ENCODE measurements at places on chromosomes 5 and 9.

DNA sequence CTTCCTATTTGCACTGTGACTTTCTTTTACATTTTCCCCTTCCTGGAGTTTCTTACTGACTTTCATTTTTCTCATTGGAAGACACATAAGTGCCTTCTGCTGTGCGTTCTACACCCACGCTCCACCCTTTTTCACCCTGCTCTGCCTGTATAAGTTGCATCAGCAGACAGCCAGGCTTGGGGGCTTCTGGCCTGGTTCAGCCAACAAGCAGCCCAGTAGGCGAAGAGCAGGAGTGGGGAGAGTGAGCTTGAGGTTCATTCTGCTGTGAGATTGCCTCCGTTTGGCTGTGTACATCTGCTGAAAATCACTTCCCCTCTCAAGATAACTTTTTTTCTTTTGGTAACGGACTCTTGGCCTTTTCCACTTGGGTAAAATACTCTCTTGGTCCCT lies 38.4 kb downstream of the RASGRF2 start:
- no peak for DNase-seq

DNA sequence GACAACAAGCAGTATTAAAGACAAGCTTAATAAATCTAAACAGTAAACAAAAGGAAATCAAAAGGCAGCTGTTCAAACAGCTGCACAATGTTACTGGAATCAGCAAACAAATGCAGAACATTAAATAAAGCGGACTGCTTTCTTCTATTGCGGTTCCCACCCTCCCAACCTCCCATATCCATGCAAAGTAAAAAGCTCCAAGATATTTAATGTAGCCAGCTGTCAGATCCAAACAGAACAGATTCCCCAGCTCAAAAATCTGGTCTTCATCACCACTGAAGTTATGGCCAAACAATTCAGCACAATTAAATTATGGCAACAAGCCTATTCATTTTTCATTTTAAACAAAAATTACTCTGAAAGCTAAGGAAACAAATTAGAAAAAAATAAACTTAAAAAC lies 75.9 kb downstream of the SLC38A9 start:
- DNase-seq = no peak

GRCh38 chr9:136835162-136835931 lies 6.9 kb upstream of the AJM1 start:
- DNase-seq = no peak

DNA sequence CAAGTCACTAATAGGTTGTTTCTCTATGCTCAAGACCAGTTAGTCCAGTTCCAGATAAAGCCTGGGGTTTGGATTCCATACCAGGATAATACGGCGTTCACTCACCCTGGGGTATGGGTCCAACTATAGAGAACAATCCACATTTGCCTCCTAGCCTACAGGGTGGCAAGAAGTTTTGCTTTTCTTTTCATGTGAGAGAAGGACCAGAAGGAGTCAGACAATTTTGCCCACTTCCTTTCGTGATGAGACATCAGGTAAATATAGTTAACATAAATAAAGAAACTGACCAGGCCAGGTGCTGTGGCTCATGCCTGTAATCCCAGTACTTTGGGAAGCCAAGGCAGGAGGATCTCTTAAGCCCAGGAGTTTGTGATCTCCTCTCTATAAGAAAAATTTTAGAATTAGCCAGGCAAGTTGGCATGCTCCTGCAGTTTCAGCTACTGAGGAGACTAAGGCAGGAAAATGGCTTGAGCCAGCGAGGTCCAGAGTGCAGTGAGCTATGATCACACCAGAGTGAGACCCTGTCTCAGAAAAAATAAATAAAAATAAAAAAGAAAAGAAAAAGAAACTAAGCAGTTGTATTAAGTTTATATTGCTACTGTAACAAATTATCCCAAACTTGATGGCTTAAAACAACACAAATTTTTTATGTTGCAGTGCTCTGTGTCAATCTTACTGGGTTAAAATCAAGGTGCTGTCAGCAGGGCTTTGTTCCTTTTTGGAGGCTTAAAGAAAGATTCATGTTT lies 7.5 kb upstream of the REEP5 start:
- DNase-seq = no peak

DNA sequence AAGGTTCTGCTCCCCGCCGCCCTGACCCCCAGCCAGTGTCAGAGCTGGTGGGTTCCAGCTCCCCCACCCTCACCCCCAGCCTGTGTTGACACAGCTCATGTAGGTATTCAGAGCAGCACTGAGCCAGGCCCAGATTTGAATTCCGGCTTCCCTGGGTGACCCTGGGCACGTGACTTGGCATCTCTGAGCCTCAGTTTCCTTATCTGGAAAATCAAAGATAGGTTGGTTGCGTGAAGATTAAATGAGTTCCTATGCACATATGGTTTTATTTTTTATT lies 42.0 kb downstream of the HMCN2 start:
- no peak for DNase-seq

- DNase-seq = no peak
Observed at GRCh38 chr9:37511016-37512010, 25.6 kb downstream of the POLR1E start.

DNA sequence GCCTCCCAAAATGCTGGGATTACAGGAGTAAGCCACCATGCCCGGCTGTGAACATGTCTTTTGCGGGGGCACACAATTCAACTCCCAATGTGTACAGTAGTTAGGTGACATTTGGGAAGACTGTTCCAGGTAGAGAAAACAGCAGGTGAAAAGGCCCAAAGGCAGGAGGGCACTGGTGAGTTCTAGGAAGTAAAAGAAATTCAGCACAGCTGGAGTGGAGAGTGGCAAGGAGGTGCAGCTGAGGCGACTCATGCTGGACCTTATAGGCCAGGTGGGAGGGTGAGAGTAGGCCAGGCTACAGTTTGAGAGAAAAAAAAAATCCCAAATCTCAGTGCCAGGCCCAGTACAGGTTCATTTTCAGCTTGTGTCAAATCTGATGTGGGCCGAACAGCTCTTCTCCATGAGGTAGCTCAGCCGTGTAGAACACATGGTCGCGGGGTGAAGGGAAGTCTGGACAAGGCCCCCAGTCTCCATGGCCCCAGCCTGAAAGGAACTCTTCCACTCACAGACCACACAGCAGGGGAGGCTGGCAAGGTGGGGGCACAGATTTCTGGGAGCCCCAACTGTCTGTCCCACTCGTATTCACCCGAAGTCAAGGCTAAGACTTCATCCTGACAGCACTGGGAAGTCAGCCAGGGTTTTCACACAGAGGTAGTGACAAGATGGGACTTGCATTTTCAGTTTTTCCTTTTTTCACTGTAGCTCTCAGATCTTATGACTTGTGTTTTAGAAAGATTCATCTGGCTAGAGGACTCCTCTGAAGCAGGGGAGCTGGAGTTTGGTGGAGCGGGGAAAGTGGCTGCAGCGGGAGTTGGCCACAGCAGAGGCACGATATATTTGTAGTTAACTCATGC lies 4.5 kb upstream of the HNRNPAB start:
- no peak for DNase-seq

- no peak for DNase-seq
Observed at GRCh38 chr9:95379630-95380029, 62.1 kb upstream of the FANCC start.

- no peak for DNase-seq
Observed at GRCh38 chr5:54553659-54554207, 36.2 kb downstream of the SNX18 start.

- DNase-seq = no peak
Observed at GRCh38 chr5:58504766-58505165, 13.5 kb downstream of the GAPT start.
